ENCODE measurements at places on chromosomes 5 and 9. TPM values are rescaled to one million over a fixed set of nuclear protein-coding genes. Genes with fewer than 3 reads are reported as not detected.

DNA sequence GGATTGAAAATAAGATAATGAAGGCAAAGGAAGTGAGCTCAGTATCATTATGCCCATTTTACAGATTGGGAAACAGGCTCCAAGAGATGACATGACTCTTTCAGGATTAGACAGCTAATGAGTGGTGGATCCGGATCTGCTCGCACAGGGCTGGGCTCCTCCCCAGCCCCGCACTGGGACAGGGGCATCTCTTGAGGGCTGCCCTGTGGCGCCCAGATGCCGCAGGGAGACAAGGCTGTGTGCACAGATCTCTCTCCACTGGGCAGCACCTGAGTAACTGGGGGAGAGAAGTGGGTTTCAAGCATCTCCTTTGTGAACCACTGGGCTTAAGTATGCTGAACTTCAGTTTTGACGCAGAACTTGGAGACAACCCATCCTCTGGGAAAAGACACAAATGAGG lies 43.9 kb downstream of the ADAMTS2 start:
- DNase-seq, result no peak

GRCh38 chr5:27144456-27144855 lies 106.1 kb upstream of the CDH9 start:
- no peak for DNase-seq

- no peak for DNase-seq
These were observed 338.6 kb downstream of the SLIT3 start for GRCh38 chr5:168962306-168962705.

GRCh38 chr9:137989999-137990715 lies 112.6 kb downstream of the CACNA1B start:
- DNase-seq, result no peak

DNA sequence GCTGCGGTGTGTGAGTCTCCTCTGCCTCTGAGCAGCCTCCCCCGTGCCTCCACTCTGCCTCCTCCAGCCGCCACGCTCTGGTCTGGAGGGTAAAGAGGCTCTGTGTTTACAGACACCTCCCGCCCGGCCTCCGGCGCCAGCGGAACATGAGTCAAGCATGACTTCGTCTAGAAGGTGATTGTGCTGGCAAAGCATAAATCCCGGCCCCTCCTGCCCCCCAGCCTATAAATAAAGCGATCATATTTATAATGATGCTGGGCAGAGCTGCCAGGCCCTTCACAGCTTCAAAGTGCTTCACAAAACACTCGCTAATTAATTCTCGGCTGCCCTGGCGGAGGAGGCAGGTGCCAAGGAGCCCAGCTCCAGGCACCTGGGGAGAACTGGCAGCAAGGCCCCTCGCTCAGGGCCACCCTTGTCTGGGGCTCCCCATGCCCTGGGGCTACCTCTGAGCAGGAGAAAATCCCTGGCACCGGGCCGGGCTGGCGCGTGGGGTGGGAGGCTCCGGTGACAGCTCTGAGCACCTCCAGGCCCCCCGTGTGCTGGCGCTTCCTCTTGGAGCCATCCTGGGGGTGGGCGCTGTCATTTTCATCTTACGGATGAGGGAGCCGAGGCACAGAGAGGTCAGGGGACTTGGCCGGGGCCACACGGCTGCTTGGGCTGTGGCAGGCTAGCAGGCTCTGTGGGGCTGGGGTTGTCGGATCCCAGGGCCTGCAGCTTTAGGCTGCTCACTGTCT lies 87.8 kb downstream of the RXRA start:
- DNase-seq, result peak; percentile 71

Gene FLT4
- total RNA-seq, result 2.3 TPM

Gene LCN15
- total RNA-seq, result not detected

DNA sequence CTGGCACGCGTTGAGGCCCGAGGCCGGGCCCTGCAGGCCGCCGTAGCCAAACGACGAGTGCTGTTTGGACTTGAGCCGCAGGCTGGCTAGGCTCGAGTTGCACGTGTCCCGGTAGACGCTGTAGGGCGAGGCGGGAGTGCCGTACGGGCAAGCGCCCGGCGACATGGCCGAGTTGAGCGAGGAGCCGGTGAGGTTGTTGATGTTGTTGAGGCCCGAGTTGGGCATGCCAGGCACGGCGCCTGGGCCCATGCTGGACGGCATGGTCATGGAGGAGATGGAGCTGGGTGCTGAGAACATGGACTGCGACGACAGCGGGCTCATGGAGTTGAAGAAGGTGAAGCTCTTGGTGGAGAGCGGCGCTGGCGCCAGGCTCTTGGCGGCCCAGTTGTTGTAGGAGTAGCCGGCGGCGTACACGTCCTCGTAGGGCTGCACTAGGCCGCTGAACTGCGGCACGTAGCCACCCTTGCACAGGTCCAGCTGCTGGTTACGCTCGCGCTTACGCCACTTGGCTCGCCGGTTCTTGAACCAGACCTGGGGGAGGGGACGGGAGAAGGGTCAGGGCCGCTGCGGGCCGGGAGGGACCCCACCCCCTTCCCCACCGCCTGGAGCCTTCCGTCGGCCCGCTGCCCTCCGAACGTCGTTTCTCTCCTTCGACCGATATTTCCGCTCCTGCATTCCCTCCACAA lies 5.1 kb downstream of the PITX1 start:
- no peak for DNase-seq

DNA sequence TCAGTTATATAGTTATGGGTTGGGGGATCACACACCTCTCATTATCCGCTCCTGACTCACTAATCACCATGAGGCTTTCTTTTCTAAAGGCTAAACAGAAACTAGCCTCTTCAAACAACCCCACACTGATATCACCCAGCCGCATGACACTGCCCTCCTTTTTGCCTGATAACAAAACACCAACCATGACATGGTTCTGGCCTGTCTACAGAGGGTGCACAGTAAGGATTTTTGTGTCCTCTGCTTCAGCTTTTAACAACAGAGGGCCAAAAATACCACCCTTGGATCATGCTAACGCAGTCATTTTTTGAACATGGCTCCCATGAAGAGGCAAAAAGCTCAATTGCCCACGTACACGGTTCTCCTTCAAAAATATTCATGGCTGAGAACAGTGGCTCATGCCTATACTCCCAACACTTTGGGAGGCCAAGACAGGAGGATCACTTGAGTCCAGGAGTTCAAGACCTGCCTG lies 4.0 kb downstream of the CMBL start:
- DNase-seq, result no peak

Gene SLC6A18
- total RNA-seq, result not detected

Measured in occipital lobe (tissue), 3 donors.